ENCODE measurements at places on chromosomes 7 and 10.

DNA sequence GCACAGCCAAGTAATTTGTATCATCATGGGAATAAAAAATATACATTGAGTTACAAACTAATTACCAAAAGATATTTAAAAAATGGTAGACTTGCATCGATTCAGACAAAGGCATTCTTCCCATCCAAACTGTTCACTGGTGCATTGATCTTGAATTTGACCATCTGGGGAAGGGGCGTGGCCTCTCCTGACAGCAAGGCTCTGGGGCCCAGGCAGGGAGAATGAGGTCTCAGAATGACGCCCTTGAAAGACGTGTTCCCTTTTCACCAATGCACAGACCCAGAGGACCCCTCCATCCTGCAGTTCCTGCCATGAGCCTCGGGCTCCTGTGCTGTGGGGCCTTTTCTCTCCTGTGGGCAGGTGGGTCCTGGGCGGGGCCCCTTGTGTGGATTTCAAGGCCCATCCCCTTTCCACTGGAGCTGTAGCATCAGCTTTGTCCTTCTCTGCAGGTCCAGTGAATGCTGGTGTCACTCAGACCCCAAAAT lies 91.1 kb upstream of the PRSS58 start:
- DNase-seq = no peak

DNA sequence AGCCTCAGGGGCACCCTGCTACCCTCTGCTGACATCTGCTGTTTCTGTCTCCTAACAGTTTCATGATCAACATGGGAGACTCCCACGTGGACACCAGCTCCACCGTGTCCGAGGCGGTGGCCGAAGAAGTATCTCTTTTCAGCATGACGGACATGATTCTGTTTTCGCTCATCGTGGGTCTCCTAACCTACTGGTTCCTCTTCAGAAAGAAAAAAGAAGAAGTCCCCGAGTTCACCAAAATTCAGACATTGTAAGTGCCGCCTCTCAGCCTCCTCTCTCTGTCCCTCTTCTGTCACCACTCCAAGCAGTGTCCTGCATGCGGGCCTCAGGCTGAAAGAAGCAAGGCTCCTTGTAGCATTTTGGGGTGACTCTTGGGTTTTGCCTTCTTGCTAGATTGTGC lies 39.0 kb downstream of the POR start:
- no peak for DNase-seq

- DNase-seq = no peak
Observed at GRCh38 chr10:88226891-88227290, 356.2 kb downstream of the RNLS start.

DNA sequence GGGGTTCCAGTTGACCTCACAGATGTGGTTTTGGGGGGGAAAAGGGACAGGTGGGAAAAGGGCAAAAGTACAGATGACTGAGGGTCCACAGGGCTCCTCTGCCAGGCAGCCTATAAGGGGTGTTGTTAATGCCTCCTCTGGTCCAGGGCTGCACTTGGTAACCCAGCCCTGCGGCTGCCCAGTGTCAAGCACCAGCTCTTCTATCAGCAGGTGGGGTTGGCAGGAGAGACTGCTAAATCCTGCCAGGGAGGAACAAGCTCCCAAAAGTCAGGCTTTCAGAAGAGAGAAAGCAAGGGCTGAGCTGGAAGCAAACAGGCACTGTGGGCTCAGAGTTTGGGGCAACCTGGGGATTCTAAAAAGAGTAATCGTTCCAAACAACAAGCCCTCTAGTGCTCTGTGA lies 39.1 kb downstream of the LRRC20 start:
- DNase-seq = no peak

DNA sequence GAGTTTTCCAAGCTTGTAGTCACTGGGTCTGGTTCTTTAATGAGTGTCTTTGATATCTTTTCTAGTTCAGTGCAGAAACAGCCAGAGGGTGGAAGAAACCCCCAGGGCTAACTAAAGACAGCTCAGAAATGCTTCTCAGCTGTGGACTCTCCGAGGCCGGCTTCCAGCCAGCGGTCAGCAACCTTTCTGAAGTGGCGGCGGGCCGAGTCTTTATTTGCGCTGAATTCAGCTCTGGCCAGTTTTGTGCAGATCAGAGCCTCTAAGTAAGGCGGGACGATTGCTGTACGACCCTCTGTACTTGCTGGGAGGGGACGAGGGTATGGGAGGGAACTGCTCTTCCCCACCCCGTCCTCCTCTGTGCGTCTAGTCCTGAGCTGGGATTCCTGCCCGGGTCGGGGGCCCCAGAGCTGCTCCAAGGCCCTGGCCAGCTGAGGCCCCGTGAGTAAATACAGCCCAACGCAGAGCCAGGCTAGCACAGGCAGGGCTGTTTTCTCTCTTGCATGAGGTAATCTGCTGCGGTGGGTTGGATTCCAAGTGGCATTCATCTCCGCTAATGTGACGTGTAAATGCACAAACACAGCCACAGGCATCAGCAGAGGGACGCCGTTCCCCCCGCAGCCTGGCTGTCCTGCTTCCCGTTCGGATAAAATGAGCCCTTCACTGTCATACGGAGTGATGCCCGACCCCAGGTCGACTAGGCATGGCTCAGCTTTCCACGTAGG lies 159.8 kb downstream of the PIP4K2A start:
- peak; percentile 82 for DNase-seq

GRCh38 chr7:134752006-134752760 lies 27.3 kb upstream of the CALD1 start:
- DNase-seq = no peak

DNA sequence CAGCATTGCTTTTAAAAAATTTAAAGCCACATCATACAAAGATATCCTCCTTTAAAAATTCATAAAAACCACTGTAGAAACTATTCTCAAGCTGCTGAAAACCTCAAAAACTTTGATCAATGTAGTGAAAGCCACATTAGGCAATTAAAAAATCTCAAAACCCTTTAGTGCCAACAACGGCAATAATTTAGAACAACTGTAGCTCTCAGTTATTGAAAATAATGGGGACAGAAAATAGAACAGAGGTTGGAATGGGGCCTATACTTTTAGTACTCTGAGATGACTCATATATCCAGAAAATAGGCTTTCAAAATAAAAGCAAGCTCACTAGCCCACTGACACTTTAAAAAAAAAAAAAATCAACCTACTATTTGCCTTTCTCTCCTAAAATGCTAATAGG lies 87.5 kb downstream of the GSAP start:
- DNase-seq = no peak

DNA sequence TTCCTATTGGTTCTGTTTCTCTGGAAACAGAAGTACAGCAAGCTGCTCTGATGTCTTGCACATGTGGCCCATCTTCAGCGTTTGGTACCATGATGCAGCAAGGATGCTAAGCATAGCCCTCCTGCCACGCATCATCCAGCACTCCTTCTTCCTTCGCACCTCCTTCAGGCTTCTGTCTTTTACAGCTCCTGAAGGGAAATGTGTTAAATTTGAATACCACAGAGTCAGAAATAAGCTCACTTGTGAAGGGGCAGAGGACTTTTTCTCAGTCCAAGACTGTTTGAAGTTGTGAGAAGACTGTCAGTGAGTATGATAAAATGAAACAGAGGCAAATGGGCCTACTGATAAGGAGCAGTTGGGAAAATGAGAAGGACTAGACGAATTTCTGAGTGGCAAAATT lies 20.7 kb downstream of the TSPAN13 start:
- DNase-seq = no peak

- no peak for DNase-seq
Observed at GRCh38 chr10:34203966-34204630, 611.0 kb downstream of the PARD3 start.

DNA sequence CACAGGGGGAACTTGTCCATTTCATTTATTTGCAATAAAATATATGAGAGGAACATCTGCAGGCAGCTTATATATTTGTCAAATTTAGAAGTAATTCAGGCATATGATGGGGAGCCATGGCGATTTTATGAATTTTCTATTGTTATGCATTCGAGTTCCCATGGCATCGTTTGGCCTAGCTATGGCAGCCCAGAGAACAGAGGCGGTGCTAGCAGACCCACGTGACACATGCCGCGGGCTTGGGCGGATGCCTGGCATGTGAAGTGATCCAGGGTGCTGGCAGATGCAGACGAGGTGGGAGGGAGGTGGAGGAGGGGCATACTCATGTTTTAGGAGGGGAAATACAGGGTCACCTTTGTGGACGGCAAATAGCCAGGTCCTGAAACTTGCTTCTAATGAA lies 560.0 kb upstream of the GALNT17 start:
- no peak for DNase-seq

GRCh38 chr10:116097239-116097784 lies 175.7 kb downstream of the GFRA1 start:
- no peak for DNase-seq

DNA sequence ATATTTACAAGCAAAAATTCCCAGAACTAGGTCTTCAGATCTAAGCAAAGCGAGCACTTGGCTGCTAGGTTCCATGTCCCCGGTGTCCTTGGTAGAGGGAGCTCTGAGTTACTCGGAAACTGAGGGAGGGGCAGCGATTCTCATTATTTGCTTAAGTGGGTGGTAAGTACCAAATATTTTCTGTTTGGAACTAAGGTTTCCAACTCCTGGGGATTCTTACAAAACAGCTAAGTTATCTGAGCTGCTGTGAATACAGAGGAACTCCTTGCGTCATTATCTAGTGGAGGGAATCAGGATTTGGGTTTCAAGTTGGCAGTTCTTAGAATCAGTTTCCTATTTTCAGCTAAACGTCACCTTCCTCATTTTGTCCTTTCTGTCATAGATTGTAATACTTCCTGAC lies 76.8 kb upstream of the IKZF1 start:
- no peak for DNase-seq

- no peak for DNase-seq
Observed at GRCh38 chr7:31096198-31096876, 44.2 kb downstream of the ADCYAP1R1 start.

- no peak for DNase-seq
Observed at GRCh38 chr7:424961-425793, 94.5 kb downstream of the PDGFA start.

- no peak for DNase-seq
Observed at GRCh38 chr10:26567351-26567721, 129.2 kb downstream of the APBB1IP start.

DNA sequence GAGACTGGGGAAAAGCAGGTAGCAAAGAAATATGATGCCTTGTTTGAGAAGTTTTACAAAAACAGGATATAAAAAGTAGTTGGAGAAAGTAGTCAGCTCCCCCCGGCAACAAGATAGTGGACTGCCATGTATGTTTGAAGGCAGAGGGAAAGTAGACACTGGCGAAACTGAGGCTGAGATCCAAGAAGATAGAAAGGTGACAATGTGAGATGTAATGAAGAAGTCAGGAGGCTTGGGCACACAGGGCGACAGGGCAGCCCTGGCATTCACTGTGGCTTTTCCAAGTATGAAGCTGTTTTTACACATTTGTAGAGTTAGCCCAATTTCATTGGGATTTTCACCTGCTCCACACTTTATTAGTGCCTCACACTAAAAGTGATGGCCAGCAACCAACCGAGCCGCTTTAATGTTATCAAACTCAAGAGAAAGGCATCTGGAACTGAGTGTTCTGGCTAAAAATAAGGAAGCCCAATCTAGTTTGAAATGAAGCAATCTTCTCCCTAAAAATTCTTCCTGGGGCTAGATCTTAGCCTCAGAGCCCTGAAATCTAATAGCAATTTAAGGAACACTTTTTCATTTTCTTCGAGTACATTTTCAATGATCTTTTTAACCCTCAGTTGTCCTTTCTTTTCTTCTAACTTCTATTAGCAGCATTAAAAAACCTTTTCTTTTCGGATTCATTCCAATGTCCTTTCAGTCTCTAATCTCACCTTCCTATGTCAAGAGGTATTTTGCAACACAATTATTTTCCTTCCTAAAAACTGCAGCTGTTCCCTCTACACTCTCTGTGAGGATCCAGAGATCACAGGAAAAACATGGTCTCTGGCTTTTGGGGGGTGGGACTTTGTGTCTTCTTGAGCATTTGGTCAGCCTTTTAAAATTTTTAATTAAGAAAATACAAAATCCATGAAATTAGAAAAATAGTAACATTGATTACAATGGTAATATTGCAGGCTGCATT lies 108.0 kb downstream of the RNLS start:
- peak; percentile 62 for DNase-seq

GRCh38 chr10:68208424-68209042 lies 23.4 kb downstream of the ATOH7 start:
- no peak for DNase-seq

GRCh38 chr10:103273041-103273441 lies 3.9 kb upstream of the INA start:
- DNase-seq = no peak

- DNase-seq = no peak
Observed at GRCh38 chr10:128608791-128609190, 482.6 kb upstream of the MKI67 start.

DNA sequence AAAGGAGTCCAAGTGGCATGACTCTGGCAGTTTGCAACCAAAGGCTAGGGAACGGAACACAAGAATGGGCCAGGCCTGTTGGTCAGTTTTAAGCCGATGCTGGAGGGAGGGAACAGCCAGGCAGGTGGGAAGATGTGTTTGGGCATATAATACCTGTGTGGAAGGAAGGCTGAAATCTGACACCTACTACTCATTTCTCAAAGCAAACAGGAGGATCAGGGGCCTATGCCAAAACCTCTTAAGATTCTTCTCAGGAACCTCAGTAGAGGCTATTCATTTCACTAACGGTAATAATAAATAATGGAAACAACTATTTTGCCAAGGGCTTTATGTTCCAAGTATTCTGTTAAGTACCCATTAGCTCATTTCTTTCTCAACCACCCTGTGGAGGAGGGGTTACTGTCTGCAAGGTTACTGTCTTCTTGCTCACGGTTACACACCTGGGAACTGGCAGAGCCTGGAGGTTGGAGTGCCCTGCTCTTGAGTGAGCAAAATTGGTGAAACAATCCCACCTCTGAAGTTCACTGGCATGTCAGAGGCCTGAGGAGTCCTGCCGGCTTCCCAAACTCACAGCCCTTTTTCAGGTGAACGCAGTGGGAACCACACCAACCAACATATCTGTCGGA lies 35.5 kb downstream of the GOT1 start:
- DNase-seq = no peak

- DNase-seq = no peak
Observed at GRCh38 chr10:71927159-71927558, 37.0 kb upstream of the CHST3 start.

All from uterus (tissue), 4 donors.